ENCODE measurements at places on chromosomes 11 and 22. TPM values are rescaled to one million over a fixed set of nuclear protein-coding genes. Genes with fewer than 3 reads are reported as not detected.

- H3K36me3 ChIP-seq = no peaks in the 10 kb centered on the region
- H3K4me1 ChIP-seq = no peaks in the 10 kb centered on the region
- H3K27me3 ChIP-seq = peaks cover 16% of the 10 kb centered on the region
- DNase-seq = no peak
- no peak overlapping the region for H3K4me3 ChIP-seq
Measured at GRCh38 chr11:88631497-88631896, 294.0 kb upstream of the CTSC start.

GRCh38 chr11:34416088-34416487, 22.6 kb upstream of the CAT start:
- no peaks in the 10 kb centered on the region for H3K36me3 ChIP-seq
- no peak overlapping the region for H3K27ac ChIP-seq
- peaks cover 10% of the 10 kb centered on the region for H3K27me3 ChIP-seq
- H3K4me1 ChIP-seq = no peaks in the 10 kb centered on the region
- no peak overlapping the region for H3K4me3 ChIP-seq
- no peak for DNase-seq

The KCNQ1 gene
- 4.8 TPM for total RNA-seq

- H3K27ac ChIP-seq = no peak overlapping the region
- H3K27me3 ChIP-seq = peaks cover 35% of the 10 kb centered on the region
- H3K4me1 ChIP-seq = no peaks in the 10 kb centered on the region
- H3K4me3 ChIP-seq = no peak overlapping the region
Measured at GRCh38 chr22:49051491-49052022, 776.1 kb downstream of the BRD1 start.

DNA sequence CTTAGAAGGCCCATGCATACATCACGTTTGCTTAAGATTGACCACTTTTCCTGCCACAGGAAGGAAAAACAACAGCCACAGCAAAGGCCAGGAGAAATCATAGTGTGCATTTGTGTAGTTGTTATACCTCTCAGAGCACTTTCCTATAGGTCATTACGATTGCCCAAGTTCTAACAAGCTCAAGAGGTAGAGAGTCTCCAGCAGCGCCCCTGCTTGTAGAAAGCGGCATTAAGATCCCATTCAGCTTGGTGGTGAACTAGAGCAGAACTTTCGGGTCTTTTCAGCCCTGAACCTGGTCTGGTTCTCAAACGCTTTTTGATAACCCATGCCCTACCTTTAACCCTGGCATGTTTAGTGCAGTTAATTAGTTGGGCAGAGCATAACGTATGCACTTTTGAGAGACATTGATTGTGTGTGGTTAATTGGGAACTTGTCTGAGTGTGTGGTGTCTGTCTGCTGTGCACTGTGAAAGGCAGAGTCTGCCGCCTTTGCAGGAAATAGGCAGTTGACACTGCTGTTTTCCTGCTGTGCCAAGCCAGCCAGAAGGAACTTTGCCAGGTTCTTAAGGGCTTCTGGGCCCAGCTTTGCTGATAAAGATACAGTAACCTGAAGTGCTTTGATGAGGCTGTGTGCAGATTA, 109.9 kb upstream of the CLMP start:
- peaks cover 11% of the 10 kb centered on the region for H3K4me1 ChIP-seq
- DNase-seq = no peak
- no peaks in the 10 kb centered on the region for H3K36me3 ChIP-seq
- H3K27me3 ChIP-seq = peaks cover 49% of the 10 kb centered on the region
- H3K27ac ChIP-seq = no peak overlapping the region

The KCNJ5 gene
- 1.6 TPM for total RNA-seq

The PDGFB gene
- total RNA-seq = 2.9 TPM

DNA sequence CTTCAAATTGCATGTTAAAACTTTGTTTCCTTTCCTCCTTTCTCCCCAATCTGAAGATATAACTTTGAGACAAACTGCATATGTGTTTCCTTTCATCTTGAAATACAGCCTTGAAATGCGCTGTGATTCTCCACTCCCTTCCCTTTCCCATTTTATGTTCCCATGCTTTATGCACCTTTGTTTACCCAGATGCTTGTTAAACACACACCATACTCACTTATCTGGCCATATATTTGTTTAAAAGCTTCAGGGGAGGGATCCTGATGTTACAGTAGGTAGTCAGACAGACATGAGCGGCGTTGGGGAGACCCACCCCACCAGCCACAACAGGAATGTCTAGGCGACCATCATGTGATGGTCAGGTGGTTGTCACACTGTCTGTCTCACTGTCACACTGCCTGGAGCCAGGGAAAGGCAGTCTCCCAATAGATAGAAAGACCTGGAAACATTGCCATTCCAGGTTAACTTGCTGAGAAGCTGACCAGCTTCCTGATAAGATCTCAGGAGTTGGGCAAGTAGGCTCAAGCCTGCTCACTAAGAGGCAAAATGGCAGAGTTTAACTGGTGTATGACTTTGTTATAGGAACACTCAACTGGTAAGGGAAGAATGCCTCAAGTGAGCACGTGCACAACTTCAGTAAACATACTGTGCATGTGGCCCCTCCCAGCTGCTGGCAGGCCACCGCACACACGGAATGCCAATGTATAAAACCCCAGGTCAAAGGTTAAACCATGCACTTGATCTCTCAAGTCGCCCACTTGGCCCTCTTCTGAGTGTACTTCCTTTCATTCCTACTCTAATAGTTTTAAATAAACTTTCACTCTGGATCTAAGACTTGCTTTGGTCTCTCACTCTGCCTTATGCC, 23.5 kb upstream of the MSANTD2 start:
- peaks cover 32% of the 10 kb centered on the region for H3K27me3 ChIP-seq
- no peak overlapping the region for H3K4me3 ChIP-seq
- no peak for DNase-seq
- H3K27ac ChIP-seq = no peak overlapping the region

DNA sequence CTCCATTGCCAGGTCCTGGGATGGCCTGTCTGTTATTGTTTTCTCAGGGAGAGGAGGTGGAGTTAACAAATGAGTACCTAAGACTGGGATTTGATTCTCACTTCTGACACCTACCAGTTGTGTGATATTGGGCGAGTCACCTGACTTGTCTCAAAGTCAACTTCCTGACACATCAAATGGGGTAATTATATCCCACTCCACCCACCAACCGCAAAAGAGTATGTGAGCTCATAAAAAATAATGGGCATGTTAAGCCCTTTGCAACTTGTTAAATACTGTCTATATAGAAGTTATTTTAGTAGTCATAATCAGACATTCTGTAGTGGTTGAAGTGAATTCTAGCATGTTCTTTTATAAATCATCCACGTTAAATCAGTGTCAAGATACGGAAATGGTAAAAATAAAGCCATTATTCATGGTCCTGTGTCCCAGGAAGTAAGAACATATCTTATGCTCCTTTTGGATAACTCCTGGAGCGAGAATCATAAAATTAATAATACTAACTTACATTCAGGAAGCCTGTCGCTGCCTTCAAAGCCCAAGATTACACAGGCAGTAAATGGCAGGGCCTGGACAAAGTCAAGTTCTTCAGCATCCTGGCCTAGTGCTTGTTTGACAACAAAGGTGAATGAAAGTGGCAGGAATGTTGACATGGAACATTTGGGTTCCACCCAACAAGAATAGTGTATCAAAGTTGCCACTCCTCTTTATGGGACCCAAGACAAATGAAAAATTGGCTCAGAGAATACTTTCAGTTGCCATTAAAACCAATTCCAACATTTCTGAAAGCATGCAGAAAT, 54.3 kb downstream of the SYTL2 start:
- H3K36me3 ChIP-seq = no peaks in the 10 kb centered on the region
- H3K27me3 ChIP-seq = no peaks in the 10 kb centered on the region
- no peak overlapping the region for H3K27ac ChIP-seq
- DNase-seq = no peak
- peaks cover 18% of the 10 kb centered on the region for H3K4me1 ChIP-seq
- H3K4me3 ChIP-seq = no peak overlapping the region

DNA sequence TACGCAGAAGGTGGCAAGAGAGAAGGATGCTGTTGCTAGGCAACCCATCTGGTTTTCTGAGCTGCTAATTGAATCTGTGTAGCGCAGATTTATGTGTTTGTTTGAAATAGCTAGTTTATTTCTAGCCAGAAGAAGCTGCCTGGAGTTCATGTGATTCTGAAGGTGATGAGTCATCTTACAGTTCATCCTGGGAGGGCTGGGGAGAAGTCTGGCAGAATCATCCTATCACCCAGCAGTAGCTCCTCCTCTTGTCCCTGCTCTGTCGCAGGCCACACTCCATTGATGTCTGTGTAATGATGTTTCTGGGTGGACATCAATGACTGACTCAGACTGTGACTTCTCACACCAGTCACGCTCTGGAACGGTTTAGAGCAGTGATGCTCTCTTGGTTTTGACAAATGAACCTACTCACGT, 4.8 kb upstream of the FBXO7 start:
- no peak overlapping the region for H3K27ac ChIP-seq
- DNase-seq = no peak
- H3K36me3 ChIP-seq = no peaks in the 10 kb centered on the region
- peaks cover 7% of the 10 kb centered on the region for H3K4me1 ChIP-seq

DNA sequence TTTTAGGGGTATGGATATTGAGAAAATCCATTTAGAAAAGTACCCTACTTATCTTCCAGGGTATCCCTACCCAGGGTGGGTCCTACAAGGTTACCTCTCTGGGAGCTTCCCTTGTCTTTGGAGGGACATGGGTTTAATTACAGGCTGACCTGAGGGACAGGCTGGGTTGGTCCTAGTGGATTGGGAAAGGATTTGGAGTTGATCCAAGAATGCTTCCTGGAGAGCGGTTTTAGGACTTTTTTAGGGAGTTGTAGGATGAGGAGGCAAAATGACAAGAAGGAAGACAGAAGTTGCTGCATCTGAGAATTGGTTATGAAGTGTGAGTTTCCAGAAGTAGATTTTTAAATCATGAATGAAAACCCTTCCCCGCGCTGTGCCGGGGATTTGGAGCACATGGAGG, 61.8 kb upstream of the CRTAM start:
- H3K27me3 ChIP-seq = peaks cover 25% of the 10 kb centered on the region
- DNase-seq = no peak
- no peaks in the 10 kb centered on the region for H3K36me3 ChIP-seq
- H3K4me1 ChIP-seq = peaks cover 39% of the 10 kb centered on the region
- H3K27ac ChIP-seq = no peak overlapping the region
- no peak overlapping the region for H3K4me3 ChIP-seq

DNA sequence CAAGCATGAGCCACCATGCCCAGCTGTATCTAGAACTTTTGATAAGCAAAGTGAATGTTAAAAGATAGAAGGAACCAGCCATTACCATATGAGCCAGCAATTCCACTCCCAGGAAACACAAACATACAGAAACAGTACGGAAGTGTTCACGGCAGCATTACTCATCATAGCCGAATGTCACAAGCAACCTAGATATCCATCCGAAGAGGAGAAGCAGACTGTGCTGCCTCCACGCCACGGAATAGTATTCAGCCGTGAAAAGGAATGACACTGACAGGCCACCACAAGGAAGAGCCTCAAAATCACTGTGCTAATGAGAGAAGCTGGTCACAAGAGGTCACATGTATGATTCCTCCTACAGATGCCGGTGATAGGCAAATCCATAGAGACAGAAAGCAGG, 17.6 kb upstream of the MGAT3 start:
- H3K27me3 ChIP-seq = no peaks in the 10 kb centered on the region
- no peak overlapping the region for H3K4me3 ChIP-seq
- DNase-seq = no peak

GRCh38 chr11:30015725-30016412, 961 bp downstream of the KCNA4 start:
- no peak overlapping the region for H3K4me3 ChIP-seq
- no peaks in the 10 kb centered on the region for H3K36me3 ChIP-seq
- peaks cover 30% of the 10 kb centered on the region for H3K27me3 ChIP-seq
- H3K27ac ChIP-seq = no peak overlapping the region

GRCh38 chr22:44449683-44450425, 48.2 kb downstream of the RTL6 start:
- no peak overlapping the region for H3K4me3 ChIP-seq
- no peak overlapping the region for H3K27ac ChIP-seq
- H3K27me3 ChIP-seq = no peaks in the 10 kb centered on the region
- no peaks in the 10 kb centered on the region for H3K36me3 ChIP-seq

DNA sequence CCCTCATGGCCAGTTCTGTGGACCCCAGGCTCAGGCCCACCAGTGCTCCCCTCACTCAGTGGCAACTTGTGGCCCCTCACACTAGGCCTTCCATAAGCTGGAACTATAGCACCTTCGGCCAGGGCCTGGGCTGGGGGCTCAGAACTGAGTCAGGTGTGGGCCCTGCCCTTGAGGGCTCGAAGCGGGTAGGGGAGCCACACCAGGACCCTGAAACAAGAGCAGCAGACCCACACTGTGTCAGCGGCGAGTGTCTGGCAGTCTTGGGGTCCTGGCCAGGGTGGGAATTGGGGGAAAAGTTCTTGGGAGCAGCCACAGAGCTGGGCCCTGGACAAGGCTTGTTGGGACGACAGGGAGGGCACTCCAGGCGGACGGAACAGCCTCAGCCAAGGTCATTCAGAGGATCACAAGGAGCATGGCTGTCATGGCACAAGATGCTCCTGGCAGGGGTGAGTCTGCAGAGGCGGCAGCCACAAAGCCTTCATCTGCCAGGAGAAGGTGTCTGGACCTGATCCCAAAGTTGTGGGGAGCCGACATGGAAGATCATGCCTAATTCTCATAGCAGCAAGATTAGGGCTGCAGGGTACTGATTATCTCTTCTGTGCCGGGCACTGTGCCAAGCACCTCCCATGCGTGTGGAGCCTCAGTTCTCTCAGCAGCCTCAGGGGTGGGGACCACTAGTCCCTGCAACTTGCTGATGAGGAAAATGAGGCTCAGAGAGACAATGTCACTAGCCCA, 50.7 kb downstream of the SHISAL1 start:
- H3K4me3 ChIP-seq = no peak overlapping the region
- peaks cover 3% of the 10 kb centered on the region for H3K4me1 ChIP-seq
- H3K36me3 ChIP-seq = no peaks in the 10 kb centered on the region
- no peak overlapping the region for H3K27ac ChIP-seq
- H3K27me3 ChIP-seq = peaks cover 3% of the 10 kb centered on the region
- DNase-seq = peak; percentile 53

The TSSK2 gene
- total RNA-seq = not detected

DNA sequence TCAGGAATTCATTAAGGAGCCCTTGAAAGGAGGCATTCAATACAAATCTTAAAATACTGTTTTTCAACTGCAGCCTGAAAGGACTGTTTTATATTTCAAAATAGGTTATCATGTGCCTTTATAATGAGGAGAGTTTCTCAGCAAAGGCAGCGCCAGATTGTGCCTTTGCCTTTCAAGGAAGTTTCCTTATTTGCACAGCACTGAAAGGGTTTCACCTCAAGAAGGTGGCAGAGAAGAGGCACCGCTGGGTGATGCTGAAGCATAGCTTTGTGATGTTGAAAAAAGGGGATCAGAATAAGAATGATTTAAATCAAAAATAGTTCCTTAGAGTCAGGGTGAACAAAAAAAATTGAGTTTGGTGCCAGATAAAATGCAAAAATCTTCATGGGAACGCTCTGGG, 601.0 kb upstream of the KIRREL3 start:
- no peak overlapping the region for H3K4me3 ChIP-seq
- H3K27me3 ChIP-seq = peaks cover 4% of the 10 kb centered on the region
- no peak overlapping the region for H3K27ac ChIP-seq
- peaks cover 5% of the 10 kb centered on the region for H3K4me1 ChIP-seq

The EMID1 gene
- 11.4 TPM for total RNA-seq

- H3K27ac ChIP-seq = no peak overlapping the region
- no peak overlapping the region for H3K4me3 ChIP-seq
- DNase-seq = no peak
- H3K36me3 ChIP-seq = peaks cover 51% of the 10 kb centered on the region
- H3K4me1 ChIP-seq = peaks cover 11% of the 10 kb centered on the region
- no peaks in the 10 kb centered on the region for H3K27me3 ChIP-seq
Measured at GRCh38 chr11:94803491-94803890, 35.3 kb downstream of the AMOTL1 start.

Data from type B pancreatic cell (in vitro differentiated cells).